ENCODE measurements at places on chromosomes 1 and 21.

DNA sequence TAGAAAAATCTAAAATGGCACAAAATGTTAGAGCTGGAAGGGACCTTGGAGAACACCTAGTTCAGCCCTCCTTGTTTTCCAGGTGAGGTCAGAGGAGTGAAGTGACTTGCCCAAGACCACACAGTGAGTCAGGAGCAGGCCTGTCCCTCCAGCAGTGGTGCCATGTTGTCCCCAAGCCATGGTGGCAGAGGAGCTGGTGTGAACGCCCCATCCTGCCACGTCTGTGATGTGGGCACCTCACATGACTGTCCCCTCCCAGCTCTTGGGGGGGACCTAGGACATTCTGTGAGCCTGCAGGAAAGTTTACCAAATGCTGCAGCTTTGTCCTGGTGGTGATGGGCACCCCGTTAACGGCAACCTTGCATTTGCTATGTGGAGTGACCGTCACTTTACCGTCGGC is 66.2 kb downstream of the SCCPDH start:
- DNase-seq, result no peak

DNA sequence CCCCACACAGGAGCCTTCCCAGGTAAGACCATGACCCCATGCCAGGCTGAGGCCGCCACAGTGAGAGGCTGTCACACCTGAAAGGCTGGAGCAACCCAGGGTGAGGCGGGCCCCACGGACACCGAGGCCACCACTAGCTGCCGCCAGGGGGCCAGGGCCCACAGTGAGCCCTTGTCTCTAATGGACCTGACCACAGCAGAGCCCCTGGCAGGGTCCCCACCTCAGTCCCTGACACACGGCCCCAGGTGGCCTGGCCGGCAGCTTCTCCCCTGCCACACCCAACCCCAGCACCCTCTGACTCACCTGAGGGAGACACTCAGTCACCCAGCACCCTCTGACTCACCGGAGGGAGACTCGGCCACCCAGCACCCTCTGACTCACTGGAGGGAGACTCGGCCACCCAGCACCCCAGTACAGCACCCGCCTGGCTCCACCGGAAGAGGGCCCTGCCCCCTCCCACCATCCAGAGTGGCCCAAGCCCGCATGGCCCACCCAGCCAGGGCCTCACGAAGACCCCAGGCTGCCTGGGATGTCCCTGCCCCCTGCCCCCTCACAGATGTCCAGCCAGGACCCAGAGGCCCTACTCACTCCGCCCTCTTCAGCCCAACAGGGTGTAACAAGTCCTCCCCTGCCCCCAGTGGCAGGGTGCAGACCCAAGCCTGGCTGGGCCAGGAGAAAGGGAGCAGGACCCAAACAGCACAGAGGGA is 4.4 kb downstream of the DVL1 start:
- no peak for DNase-seq

- DNase-seq, result no peak
Observed at GRCh38 chr21:46005081-46005480, 23.5 kb downstream of the COL6A1 start.

DNA sequence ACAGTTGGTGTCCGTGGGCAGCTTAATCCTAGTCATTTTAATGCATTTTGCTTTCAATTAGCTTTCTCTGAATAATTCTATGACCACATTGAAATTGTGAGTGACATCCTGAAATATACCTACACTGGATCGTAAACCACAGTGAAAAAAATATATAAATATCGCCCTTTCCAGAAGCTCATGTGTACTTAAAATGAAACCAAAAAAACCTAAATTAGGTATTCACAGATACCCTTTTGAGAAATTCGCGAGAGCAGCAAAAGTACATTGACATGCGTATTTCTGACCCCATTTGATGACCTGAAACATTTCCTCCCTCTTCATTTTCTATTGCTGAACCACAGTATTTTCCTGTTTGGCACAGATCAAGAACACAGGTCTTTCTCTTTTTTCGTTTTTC is 253.8 kb downstream of the LTN1 start:
- no peak for DNase-seq

GRCh38 chr1:172776071-172776470 is 117.2 kb downstream of the FASLG start:
- DNase-seq, result no peak

DNA sequence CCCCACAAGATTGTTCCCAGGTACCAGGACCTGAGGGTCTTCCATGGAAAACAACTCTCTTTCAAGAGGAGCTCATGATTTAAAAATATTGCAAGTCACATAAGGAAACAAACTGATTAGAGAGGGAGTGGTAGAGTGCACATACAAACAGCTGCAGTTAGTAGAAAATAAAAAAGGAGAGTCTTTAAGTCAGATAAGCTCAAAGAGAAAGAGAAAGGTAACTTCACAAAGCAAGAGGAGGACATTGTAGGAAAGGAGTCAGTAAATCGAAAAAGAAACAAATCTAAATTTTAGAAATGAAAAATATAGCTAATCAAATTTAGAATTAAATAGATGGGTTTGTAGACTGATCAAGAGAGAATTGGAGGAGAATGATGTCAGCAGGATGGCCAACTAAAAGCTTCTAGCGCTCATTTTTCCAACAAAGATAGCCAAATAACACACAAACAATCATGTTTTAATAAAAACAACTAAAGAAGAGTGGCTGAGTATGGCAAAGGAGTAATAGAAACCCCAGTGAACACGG is 86.1 kb upstream of the CD53 start:
- DNase-seq, result no peak
